ENCODE measurements at places on chromosomes 12 and 14. TPM values are rescaled to one million over a fixed set of nuclear protein-coding genes. Genes with fewer than 3 reads are reported as not detected.
A peak's percentile ranks its signal among the peaks of the same experiment; 100 is the strongest.

- peak; percentile 4 for DNase-seq
Observed at GRCh38 chr12:28872654-28873268, 276.3 kb upstream of the FAR2 start.

DNA sequence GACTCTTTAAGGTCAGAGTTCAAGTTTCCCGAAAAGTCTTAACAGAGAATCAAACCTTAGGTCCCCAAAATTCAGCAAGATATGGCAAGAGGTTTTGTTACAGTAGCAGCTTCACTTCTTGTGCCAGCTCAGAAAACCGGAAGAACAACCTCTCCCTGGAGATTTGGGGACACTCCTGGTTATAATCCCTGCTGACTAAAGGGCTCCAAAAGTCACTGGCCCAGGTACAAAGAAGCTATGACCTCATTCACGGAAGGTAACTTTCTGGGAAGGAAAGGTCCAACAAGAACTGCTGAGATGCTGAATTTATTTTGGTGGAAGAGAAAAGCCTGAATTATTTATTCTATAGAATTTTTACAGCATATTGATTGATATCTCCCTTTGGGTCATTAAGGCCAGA lies 55.6 kb upstream of the DIO2 start:
- DNase-seq = peak; percentile 33

GRCh38 chr14:89110110-89110509 lies 285.7 kb downstream of the TTC8 start:
- no peak for DNase-seq

DNA sequence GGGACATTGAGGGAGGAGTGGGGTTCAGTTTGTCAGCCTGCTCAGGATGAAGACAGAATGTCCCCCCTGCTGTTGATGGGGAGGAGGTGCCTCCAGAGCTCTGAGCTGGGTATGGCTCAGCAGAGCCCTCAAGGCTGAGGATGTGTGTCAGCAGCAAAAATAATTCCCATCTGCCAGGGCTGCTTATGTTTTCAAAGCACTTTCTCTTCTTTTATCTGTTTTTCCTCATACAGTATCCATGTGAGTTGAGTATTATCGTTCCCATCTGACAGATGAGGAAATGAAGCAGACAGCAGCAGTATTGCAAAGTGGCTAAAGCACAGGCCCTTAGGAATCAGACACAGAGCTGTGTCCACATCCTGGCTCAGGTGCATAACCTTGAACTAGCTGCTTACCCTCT lies 94.1 kb downstream of the SLC8A3 start:
- no peak for DNase-seq

Gene NTF3
- not detected for total RNA-seq

- no peak for DNase-seq
Observed at GRCh38 chr12:30643366-30643765, 52.3 kb downstream of the IPO8 start.

DNA sequence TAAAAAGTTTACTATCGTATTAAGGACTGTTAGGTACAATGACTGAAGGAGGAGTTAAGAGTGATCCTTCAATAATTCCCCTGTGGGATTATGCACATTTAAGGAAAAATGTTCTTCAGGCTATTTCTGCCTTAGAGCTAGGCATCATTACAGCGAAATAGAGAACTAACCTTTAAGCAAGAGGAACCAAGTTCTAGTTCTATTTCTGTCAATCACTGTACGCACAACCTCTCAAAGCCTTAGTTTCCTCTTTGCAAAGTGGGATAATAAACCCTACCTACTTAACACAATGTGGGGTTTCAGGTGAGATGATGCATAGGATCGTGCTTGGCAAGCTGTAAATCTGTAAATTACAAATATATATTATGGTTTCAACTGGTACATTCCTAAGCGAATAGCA lies 15.4 kb downstream of the NTF3 start:
- DNase-seq = no peak

DNA sequence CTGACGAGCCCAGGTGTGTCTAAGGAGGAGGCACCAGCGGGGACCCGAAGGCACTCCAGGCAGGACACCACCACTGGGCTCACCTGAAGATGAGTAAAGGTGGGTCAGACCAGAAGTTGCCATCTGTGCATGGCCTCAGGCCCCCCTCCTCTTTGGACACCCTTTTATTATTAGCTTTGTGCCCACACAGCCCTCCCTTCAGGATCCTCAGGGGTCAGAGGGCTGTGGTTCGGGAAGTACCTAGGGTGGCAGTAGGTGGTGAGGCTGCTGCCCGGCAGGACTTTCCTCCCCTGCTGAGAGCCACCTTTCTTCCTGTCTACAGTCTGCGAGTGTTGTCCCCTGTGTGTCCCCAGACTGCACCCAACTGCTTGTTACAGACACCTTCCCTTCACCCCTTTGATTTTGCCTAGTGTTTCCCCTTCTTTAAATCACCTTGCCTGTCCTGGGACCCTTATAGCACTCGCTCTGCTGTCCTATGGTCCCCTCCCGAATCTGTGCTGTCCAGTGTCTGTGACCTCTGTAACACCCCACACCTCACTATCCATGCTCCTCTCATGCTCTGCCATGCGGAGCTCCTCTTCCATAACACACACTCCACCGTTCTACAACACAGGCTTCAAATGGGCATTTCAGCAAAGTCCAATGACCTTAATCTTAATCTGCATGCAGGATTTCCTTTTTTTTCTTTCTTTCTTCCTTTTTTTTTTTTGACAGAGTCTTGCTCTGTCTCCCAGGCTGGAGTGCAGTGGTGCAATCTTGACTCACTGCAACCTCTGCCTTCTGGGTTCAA lies 25.7 kb downstream of the SOAT2 start:
- DNase-seq = no peak

DNA sequence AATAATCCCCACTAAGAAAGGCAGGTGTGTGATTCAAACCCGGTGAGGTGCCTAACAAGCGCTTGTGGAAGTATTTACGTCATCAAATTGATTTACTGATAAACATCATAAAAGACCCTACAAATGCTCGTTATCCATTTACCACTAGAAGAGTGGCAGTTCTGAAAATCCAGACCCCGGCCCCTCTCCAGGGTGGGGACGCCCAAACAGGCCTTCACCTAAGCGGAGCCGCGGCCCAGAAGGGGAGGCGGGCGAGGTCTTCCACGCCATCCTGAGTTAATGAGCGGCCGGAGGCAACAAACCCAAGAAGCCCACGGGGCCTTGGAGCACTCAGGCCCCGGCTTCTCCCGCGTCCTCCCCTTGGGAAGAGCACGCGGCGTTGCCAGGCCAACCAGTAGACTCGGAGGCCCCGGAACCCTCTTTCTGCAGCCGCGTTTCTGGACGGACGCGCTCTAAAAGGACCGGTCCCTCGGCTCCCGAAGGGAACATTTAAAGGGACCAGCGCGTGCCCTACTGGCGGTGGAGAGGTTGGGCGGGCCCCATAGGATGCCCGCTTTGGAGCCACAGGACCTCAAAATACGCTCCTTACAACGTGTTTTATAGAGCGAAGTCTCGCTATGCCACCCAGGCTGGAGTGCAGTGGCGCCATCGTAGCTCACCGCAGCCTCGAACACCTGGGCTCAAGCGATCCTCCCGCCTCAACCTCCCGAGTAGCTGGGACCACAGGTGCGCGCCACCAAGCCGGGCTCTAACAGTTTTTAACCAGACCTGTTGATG lies 3.5 kb downstream of the PTPN21 start:
- peak; percentile 80 for DNase-seq

GRCh38 chr12:92928962-92929915 lies at the start of gene EEA1:
Gene EEA1 (minus strand): TSS chr12:92929295. CDS start chr12:92929066, 229 bp downstream.
- peak; percentile 98 for DNase-seq

All from thyroid gland (tissue), 4 donors.